Progenitor cell of endocrine pancreas (in vitro differentiated cells): ENCODE measurements at places on chromosomes 1 and 21. TPM values are rescaled to one million over a fixed set of nuclear protein-coding genes. Genes with fewer than 3 reads are reported as not detected.

CFHR3 gene
- total RNA-seq = 0.31 and 0.55 TPM in 2 replicates

DNA sequence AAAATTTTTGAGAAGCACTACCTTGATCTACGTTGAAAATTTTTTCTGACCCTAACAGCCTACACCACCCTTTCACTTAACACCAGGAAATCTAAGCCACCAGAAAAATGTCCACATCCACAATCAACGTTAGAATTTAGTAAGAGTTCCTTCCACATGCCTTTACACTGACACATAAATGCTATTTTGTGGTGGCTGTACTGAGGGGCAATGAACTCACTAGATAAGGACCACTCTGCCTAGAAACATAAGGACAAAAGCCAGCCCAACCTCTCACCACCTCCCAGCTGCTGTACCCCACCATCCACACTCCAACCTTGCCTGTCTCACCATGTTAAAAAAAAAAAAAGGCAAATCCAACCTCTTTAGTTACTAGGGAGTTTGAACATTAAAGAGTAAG, 29.8 kb downstream of the PARP1 start:
- no peak overlapping the region for H3K4me3 ChIP-seq
- DNase-seq = no peak
- peaks cover 37% of the 10 kb centered on the region for H3K36me3 ChIP-seq
- no peak overlapping the region for H3K27ac ChIP-seq

- H3K27ac ChIP-seq = no peak overlapping the region
- no peaks in the 10 kb centered on the region for H3K27me3 ChIP-seq
- no peak overlapping the region for H3K4me3 ChIP-seq
- no peaks in the 10 kb centered on the region for H3K4me1 ChIP-seq
These were observed 67.0 kb downstream of the C21orf91 start for GRCh38 chr21:17752171-17752570.

GRCh38 chr1:11204396-11205190, 15.4 kb downstream of the ANGPTL7 start:
- H3K36me3 ChIP-seq = peaks cover 12% of the 10 kb centered on the region
- no peaks in the 10 kb centered on the region for H3K4me1 ChIP-seq
- H3K4me3 ChIP-seq = no peak overlapping the region
- H3K27ac ChIP-seq = no peak overlapping the region

DNA sequence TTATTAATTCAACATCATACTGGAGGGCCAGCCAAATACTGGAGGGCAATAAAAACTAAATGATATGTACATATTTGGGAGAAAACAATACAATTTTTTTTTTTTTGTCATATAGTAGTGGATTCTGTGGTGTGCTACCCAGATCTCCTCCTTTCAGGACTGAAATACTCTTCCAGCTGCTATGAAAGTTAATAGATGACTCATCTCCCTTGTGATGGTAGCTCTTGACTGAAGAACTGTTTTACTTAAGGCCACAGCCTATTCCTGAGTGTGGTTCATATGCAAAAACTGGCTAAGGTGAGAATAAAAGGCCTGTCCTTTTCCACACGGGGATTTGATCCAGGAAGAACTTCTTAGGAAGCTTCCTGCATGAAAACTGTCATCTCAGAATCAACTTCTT, 307.9 kb downstream of the HLX start:
- no peaks in the 10 kb centered on the region for H3K36me3 ChIP-seq
- no peak overlapping the region for H3K4me3 ChIP-seq
- no peak for DNase-seq
- H3K27ac ChIP-seq = no peak overlapping the region
- H3K27me3 ChIP-seq = peaks cover 7% of the 10 kb centered on the region
